ENCODE measurements at places on chromosomes 5 and 9.

- no peak for DNase-seq
Observed at GRCh38 chr5:27091858-27092257, 53.5 kb upstream of the CDH9 start.

- no peak for DNase-seq
Observed at GRCh38 chr5:174733091-174733690, 8.8 kb downstream of the MSX2 start.

DNA sequence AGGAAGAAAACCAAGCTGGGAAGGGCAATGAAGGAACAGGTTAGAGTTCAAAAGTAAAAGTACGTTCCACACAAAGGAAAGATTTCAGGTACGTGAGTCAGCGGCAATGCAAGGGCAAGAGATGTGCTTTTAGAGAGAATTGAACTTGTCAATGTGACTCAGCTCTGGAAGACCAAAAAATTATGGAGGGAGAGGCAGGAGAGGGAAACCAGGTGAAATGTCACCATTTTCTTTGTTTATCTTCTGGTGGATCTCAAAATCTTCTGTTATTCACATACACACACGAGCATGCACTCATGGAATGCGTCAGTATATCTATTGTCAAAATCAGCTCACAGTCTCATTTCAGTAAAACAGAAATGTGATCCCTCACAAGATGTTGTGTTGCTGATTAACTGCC lies 148.8 kb upstream of the RFX3 start:
- no peak for DNase-seq

GRCh38 chr9:115416299-115416698 lies 298.3 kb upstream of the TNC start:
- DNase-seq, result no peak

DNA sequence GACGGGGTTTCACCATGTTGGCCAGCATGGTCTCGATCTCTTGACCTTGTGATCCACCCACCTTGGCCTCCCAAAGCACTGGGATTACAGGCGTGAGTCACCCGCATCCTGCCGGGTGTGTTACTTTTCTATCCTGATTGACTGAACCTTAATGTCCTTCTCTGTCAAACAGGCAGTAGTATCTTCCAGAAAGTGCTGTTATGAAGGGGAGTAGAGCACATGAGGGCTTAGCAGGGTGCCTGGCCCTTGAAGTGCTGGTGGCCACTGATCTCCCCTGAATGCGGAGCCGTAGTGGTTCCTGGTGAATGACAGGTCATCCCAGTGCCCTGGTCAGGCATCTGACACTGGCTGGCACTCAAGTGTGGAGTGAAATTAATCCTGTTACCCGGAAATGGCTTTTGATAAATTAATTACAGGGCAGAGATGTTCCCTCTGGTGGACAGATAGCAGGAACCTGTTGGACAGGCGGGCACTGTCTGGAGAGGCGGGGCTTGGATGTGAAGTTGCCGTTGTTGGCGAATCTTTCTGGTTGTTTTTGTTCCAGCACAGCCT lies 28.4 kb downstream of the PRRC2B start:
- no peak for DNase-seq

DNA sequence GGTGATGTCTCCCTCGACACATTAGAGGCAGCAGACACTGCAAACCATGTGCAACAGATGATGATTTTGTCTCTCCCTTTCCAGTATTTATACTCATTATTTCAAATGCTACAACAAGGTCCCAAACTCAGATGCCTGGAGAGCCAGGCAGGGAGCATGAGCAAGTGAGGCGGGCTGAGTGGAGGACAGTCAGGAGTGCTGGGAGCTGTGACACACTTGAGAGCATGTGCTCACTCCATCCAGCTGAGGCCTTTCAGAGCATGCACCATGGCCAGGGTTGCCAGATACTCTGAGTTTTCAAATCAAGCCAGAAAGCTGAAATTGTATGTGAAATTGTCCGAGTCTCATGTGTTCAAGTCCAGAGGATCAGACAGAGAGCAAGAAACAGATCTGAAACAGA lies 55.8 kb upstream of the SLC2A8 start:
- DNase-seq, result no peak

GRCh38 chr5:137026296-137026695 lies 472.8 kb downstream of the SPOCK1 start:
- no peak for DNase-seq

GRCh38 chr5:65262096-65262495 lies 219.6 kb downstream of the ADAMTS6 start:
- no peak for DNase-seq

GRCh38 chr5:87151547-87151946 lies 116.1 kb upstream of the RASA1 start:
- no peak for DNase-seq

GRCh38 chr5:105751908-105752307 lies 1918.8 kb downstream of the EFNA5 start:
- DNase-seq, result no peak

DNA sequence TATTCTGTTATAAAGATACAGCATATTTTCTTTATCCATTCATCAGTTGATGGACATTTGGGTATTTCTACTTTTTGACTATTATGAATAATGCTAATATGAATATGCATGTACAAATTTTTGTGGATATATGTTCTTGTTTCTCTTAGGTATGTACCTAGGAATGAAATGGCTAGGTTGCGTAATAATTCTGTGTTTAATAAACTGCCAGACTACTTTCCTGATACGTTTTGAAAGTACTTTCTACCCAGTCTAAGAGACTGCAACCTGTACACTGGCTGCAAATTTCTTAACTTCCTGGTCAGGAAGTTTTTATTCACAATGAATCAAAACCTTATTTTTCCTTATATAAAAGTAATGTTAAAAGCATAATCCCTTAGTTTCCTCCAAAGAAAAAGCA lies 93.9 kb upstream of the STARD4 start:
- DNase-seq, result no peak
